ENCODE measurements at places on chromosomes 1 and 21. TPM values are rescaled to one million over a fixed set of nuclear protein-coding genes. Genes with fewer than 3 reads are reported as not detected.
A peak's percentile ranks its signal among the peaks of the same experiment; 100 is the strongest.

DNA sequence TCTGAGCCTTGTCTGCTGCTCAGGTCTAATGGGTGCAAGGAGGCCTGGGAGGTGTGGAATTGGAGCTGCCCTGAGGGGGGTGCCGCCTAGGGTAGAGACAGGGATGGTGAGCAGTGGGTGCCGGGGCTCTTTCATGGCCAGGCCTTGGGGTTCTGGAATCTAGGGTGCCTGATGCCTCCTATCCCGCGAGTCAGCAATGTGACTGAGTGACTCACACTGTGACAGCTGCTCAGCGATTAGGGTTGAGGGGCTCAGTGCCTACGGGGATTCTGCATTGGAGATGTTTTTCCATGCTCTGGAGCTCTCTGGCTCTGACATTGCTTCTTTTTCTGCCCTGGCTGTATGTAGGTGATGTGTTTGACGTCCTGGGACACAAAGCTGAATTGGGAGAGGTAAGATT is 16.8 kb downstream of the ATP8B2 start:
- H3K36me3 ChIP-seq, result peaks cover 100% of the 10 kb centered on the region
- H3K27ac ChIP-seq, result no peak overlapping the region
- H3K27me3 ChIP-seq, result no peaks in the 10 kb centered on the region
- no peaks in the 10 kb centered on the region for H3K4me1 ChIP-seq
- no peak overlapping the region for H3K4me3 ChIP-seq

- H3K27me3 ChIP-seq, result no peaks in the 10 kb centered on the region
- DNase-seq, result no peak
- no peaks in the 10 kb centered on the region for H3K36me3 ChIP-seq
- H3K4me1 ChIP-seq, result no peaks in the 10 kb centered on the region
- H3K27ac ChIP-seq, result peak overlapping the region; percentile 74
These were observed 406.5 kb downstream of the DUSP10 start for GRCh38 chr1:221335161-221336101.

- no peak overlapping the region for H3K4me3 ChIP-seq
- H3K27me3 ChIP-seq, result no peaks in the 10 kb centered on the region
- H3K27ac ChIP-seq, result no peak overlapping the region
- DNase-seq, result no peak
- H3K36me3 ChIP-seq, result no peaks in the 10 kb centered on the region
These were observed 26.6 kb upstream of the COL18A1 start for GRCh38 chr21:45378258-45378966.

- H3K27ac ChIP-seq, result no peak overlapping the region
- H3K4me1 ChIP-seq, result peaks cover 6% of the 10 kb centered on the region
- H3K27me3 ChIP-seq, result no peaks in the 10 kb centered on the region
- DNase-seq, result no peak
These were observed 35.7 kb downstream of the WNT3A start for GRCh38 chr1:228042508-228042907.

- peaks cover 64% of the 10 kb centered on the region for H3K36me3 ChIP-seq
- H3K4me1 ChIP-seq, result peaks cover 8% of the 10 kb centered on the region
These were observed 11.4 kb downstream of the SDE2 start for GRCh38 chr1:225987491-225988316.

Gene G0S2
- 25.3 TPM for total RNA-seq

- H3K27me3 ChIP-seq, result no peaks in the 10 kb centered on the region
- peaks cover 30% of the 10 kb centered on the region for H3K4me1 ChIP-seq
- H3K27ac ChIP-seq, result peak overlapping the region; percentile 41
- DNase-seq, result no peak
- no peak overlapping the region for H3K4me3 ChIP-seq
These were observed 23.0 kb upstream of the RBBP5 start for GRCh38 chr1:205144751-205145150.

Gene SHISAL2A
- total RNA-seq, result not detected

GRCh38 chr1:10897981-10898728 is 101.7 kb upstream of the CASZ1 start:
- no peak for DNase-seq
- H3K36me3 ChIP-seq, result no peaks in the 10 kb centered on the region
- no peaks in the 10 kb centered on the region for H3K4me1 ChIP-seq

DNA sequence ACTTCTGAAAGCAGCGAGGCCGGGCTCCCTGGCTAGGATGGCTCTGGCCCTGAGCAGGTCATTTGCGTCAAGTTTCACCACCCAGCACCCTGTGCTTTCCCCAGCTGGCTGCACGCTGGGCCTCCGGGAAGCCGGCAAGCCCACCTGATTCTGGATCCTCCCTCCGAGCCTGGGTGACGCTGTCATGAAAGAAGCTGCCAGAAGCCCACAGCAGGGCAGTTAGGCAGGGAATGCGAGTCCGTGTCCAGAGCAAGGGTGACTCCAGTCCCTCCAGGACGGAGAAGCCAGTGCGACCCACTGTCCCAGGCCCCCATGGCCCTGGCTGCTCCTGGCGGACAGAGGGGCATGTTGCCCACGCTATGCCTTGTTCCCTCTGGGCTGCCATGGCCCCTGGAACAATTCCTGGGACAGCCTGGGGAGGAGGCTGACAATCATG is 44.4 kb upstream of the PCBP3 start:
- no peaks in the 10 kb centered on the region for H3K4me1 ChIP-seq
- no peak overlapping the region for H3K4me3 ChIP-seq
- H3K27ac ChIP-seq, result no peak overlapping the region
- DNase-seq, result no peak

- H3K27ac ChIP-seq, result no peak overlapping the region
- no peak overlapping the region for H3K4me3 ChIP-seq
- peaks cover 8% of the 10 kb centered on the region for H3K4me1 ChIP-seq
- DNase-seq, result no peak
- H3K36me3 ChIP-seq, result peaks cover 74% of the 10 kb centered on the region
- H3K27me3 ChIP-seq, result no peaks in the 10 kb centered on the region
These were observed 25.7 kb downstream of the SLC37A1 start for GRCh38 chr21:42539342-42539741.

Gene SPRR2B
- not detected for total RNA-seq

DNA sequence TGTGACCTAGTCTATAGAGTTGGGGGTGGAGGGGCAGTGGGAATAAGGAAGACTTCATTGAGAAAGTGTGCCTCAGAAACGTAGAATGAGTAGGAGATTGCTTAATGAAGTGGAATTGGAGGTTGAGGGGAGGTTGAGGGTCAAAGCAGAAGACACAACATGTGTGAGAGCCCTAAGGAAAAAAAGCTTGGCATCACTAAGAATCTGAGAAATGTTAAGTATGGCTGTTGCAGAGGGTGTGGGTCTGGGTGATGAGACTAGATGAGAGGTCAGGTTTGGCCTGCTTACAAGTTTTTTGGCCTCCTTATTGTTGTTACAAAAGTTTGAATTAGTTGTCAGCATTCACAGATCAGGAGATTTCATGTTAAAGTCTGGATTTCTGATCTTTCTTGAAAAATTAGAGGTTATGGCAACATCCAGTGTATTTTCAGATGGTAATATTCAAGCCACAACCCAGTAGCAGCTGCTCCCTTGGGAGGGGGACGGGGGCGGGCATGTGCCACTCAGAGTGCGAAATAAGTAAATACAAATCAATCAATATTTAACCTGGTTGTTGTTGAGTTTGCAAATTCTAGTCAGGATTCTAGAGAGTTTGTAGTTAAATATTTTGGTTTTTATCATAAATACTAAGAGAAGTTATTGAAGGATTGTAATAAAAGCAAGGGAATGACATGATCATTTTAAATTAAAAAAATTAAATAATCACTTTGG is 4.3 kb downstream of the MAN1A2 start:
- H3K4me3 ChIP-seq, result no peak overlapping the region
- no peak for DNase-seq
- no peaks in the 10 kb centered on the region for H3K27me3 ChIP-seq
- peaks cover 47% of the 10 kb centered on the region for H3K4me1 ChIP-seq

Gene OR2T3
- not detected for total RNA-seq

DNA sequence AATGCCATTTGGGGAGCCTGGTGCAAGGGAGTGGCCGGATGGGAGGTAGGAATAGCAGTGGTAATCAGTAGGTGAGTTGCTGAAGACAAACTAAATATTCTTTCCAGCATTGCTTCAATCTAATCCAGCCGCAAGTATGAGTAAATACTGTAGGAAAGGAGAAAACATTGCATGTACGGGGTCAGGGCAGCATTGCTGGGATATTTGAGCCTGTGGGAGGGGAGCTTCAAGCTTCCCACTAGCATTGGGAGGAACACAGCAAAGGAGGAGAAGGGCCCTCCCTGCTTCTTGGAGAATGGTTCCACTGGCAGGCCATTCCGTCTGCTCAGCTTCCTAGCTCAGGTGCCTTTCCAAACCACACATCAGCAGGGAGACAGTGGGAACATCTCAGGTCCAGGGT is 15.2 kb downstream of the CAPN2 start:
- H3K27ac ChIP-seq, result peak overlapping the region; percentile 76
- DNase-seq, result no peak
- no peak overlapping the region for H3K4me3 ChIP-seq
- H3K27me3 ChIP-seq, result no peaks in the 10 kb centered on the region

DNA sequence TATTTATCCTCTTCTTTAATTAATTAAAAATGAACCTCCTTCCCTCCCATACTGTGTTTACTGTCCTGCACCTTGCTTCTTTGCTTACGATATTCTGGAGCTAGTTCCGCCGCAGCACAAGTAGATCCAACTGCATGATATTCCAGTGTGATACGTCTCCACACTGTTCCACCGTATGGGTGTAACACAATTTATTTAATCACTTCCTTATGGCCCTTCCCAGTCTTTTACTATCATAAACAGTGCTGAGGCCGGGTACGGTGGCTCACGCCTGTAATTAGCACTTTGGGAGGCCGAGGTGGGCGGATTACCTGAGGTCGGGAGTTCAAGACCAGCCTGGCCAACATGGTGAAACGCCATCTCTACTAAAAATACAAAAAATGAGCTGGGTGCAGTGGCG is 25.7 kb downstream of the CNST start:
- H3K27ac ChIP-seq, result no peak overlapping the region
- H3K4me1 ChIP-seq, result peaks cover 82% of the 10 kb centered on the region
- H3K27me3 ChIP-seq, result no peaks in the 10 kb centered on the region
- H3K36me3 ChIP-seq, result no peaks in the 10 kb centered on the region
- no peak overlapping the region for H3K4me3 ChIP-seq
- DNase-seq, result no peak

- H3K4me3 ChIP-seq, result no peak overlapping the region
- H3K4me1 ChIP-seq, result no peaks in the 10 kb centered on the region
- no peak for DNase-seq
These were observed 161.6 kb downstream of the ACTL8 start for GRCh38 chr1:17916702-17917101.

Gene EDN2
- 1.2 TPM for total RNA-seq

- no peaks in the 10 kb centered on the region for H3K36me3 ChIP-seq
- no peak overlapping the region for H3K27ac ChIP-seq
- no peak overlapping the region for H3K4me3 ChIP-seq
- no peaks in the 10 kb centered on the region for H3K4me1 ChIP-seq
- DNase-seq, result no peak
These were observed 183.4 kb downstream of the ZNF281 start for GRCh38 chr1:200226268-200226968.

DNA sequence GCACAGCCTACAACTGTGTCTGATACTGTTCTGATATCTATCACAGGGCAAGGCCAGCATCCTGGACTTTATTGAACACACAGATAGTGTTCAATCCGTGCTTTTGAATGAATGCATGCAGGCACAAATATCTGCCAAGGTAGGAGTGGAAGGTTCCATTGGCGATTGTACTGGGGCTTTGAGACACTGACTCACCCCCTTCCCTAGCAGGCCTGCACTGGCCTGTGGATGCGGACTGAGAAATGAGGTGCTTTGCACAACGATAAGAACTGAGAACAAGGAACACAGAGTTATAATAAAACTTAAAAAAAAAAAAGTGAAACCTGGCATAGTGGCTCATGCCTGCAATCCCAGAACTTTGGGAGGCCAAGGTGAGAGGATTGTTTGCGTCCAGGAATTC is 62.4 kb upstream of the NGF start:
- H3K4me3 ChIP-seq, result no peak overlapping the region
- no peak for DNase-seq
- H3K36me3 ChIP-seq, result no peaks in the 10 kb centered on the region
- no peaks in the 10 kb centered on the region for H3K27me3 ChIP-seq
- no peak overlapping the region for H3K27ac ChIP-seq
- H3K4me1 ChIP-seq, result peaks cover 5% of the 10 kb centered on the region

Gene MYBPHL
- total RNA-seq, result not detected

GRCh38 chr1:89546082-89546889 is 21.7 kb downstream of the LRRC8B start:
- peaks cover 36% of the 10 kb centered on the region for H3K4me1 ChIP-seq
- H3K27me3 ChIP-seq, result no peaks in the 10 kb centered on the region
- H3K36me3 ChIP-seq, result no peaks in the 10 kb centered on the region
- H3K4me3 ChIP-seq, result no peak overlapping the region

- H3K27me3 ChIP-seq, result no peaks in the 10 kb centered on the region
- H3K4me3 ChIP-seq, result peak overlapping the region; percentile 85
- H3K4me1 ChIP-seq, result peaks cover 51% of the 10 kb centered on the region
- peak overlapping the region; percentile 100 for H3K27ac ChIP-seq
These were observed 2.9 kb upstream of the PRDX6 start for GRCh38 chr1:173474097-173474779.

GRCh38 chr1:22288593-22289241 is 145.8 kb upstream of the WNT4 start:
- DNase-seq, result no peak
- no peaks in the 10 kb centered on the region for H3K27me3 ChIP-seq
- no peaks in the 10 kb centered on the region for H3K36me3 ChIP-seq
- no peaks in the 10 kb centered on the region for H3K4me1 ChIP-seq
- no peak overlapping the region for H3K27ac ChIP-seq

- no peaks in the 10 kb centered on the region for H3K36me3 ChIP-seq
- H3K4me1 ChIP-seq, result no peaks in the 10 kb centered on the region
- DNase-seq, result no peak
- H3K27me3 ChIP-seq, result no peaks in the 10 kb centered on the region
- H3K27ac ChIP-seq, result no peak overlapping the region
These were observed 7.2 kb upstream of the BCL10 start for GRCh38 chr1:85283475-85284199.

- DNase-seq, result no peak
- H3K27ac ChIP-seq, result no peak overlapping the region
- H3K36me3 ChIP-seq, result peaks cover 85% of the 10 kb centered on the region
- no peaks in the 10 kb centered on the region for H3K27me3 ChIP-seq
These were observed 42.7 kb downstream of the YARS1 start for GRCh38 chr1:32774464-32774808.

GRCh38 chr1:175893192-175893591 is 149.8 kb upstream of the TNR start:
- H3K27ac ChIP-seq, result no peak overlapping the region
- H3K4me1 ChIP-seq, result no peaks in the 10 kb centered on the region
- no peak overlapping the region for H3K4me3 ChIP-seq
- H3K36me3 ChIP-seq, result no peaks in the 10 kb centered on the region

Data from esophagus muscularis mucosa (tissue), 4 donors.